ENCODE measurements at places on chromosomes 11 and 22.

GRCh38 chr11:12831471-12832202 lies 157.4 kb downstream of the TEAD1 start:
- DNase-seq = no peak

- no peak for DNase-seq
These were observed 531 bp upstream of the MEN1 start for GRCh38 chr11:64810891-64811272.

DNA sequence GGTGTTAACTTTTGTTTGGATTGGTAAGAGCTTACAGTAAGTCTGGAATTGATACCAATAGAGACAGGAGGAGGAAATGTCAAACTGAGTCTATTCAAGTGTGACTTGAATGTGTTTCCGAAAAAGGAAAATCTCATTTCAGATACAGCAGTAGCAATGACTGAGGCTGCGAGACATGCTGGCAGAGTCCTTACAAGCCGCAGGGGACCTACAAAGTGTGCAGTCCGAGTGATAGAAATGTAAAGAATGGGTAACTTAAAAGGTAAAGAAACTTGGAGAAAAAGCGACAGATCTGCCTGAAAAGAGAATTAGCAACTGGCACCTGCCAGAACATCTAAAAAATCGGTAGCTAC lies 444 bp downstream of the CWF19L2 start:
- no peak for DNase-seq

GRCh38 chr11:8707541-8708191 lies 25.1 kb downstream of the RPL27A start:
- no peak for DNase-seq

- no peak for DNase-seq
These were observed 202.9 kb downstream of the DBX1 start for GRCh38 chr11:19957294-19957943.

GRCh38 chr11:61023966-61024295 lies 52.5 kb downstream of the CD6 start:
- no peak for DNase-seq

DNA sequence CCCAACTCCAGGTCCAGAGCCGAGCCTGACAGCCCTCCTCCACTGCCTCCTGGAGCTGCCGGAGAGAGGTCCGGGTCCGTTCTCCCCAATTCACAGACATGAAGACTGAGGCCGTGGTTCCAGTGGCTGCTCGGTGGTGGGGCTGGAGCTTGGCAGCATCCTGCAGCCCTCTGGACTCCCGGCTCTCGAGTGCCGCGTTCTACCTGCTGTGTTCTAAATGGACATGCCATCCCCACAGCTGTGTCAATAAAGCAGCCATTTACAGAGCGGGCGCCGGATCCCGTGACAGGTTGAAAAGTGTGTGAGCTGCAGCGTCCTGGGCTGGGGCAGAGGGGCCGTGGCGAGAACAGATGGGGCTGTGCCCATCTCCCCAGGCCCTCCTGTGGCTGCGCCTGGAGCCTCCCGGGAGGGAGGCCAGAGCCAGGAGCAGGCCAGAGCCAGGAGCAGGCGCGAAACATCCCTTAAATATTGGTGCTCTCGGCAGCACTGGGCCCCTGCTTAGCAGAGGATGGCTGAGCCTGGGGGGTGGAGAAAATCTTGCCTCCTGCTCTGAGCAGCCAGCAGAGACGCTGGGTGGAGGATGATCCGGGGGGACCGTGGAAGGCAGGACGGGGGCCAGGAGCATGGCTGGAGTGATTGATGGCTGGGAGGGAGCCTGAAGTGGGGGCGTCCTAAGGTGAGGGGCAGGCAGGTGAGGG lies 46.2 kb downstream of the FLRT1 start:
- no peak for DNase-seq

- no peak for DNase-seq
These were observed 43.1 kb upstream of the GCAT start for GRCh38 chr22:37764622-37765021.
